ENCODE measurements at places on chromosomes 6 and 20. TPM values are rescaled to one million over a fixed set of nuclear protein-coding genes. Genes with fewer than 3 reads are reported as not detected.

SLC35D3 gene
- total RNA-seq: not detected

HLA-DMB gene
- 6.3 TPM for total RNA-seq

GJA1 gene
- total RNA-seq: 67.3 TPM

EBF4 gene
- 2.6 TPM for total RNA-seq

ATP9A gene
- 56.4 TPM for total RNA-seq

DEFB126 gene
- not detected for total RNA-seq

PPP1R3D gene
- total RNA-seq: 6.8 TPM

FUCA2 gene
- 19.3 TPM for total RNA-seq

RBM24 gene
- total RNA-seq: 116 TPM

ADGRB3 gene
- 3.1 TPM for total RNA-seq

ISM1 gene
- total RNA-seq: 1.0 TPM

TRIM40 gene
- total RNA-seq: not detected

CBFA2T2 gene
- total RNA-seq: 10.4 TPM

EGFL8 gene
- total RNA-seq: 14.6 TPM

THBS2 gene
- total RNA-seq: 76.2 TPM

TSBP1 gene
- not detected for total RNA-seq

PKHD1 gene
- total RNA-seq: 38.6 TPM

COL9A1 gene
- 7.8 TPM for total RNA-seq

CALHM6 gene
- 8.9 TPM for total RNA-seq

POU5F1 gene
- total RNA-seq: not detected

SIGLEC1 gene
- total RNA-seq: 2.1 TPM

CDH4 gene
- total RNA-seq: 0.52 TPM

MEP1A gene
- total RNA-seq: not detected

PRR3 gene
- 3.7 TPM for total RNA-seq

SLC22A2 gene
- not detected for total RNA-seq

GGTLC1 gene
- not detected for total RNA-seq

PDE10A gene
- 11.0 TPM for total RNA-seq

RUNX2 gene
- total RNA-seq: 0.52 TPM

KIF25 gene
- not detected for total RNA-seq

SMAP1 gene
- total RNA-seq: 13.6 TPM

UBR2 gene
- 24.0 TPM for total RNA-seq

SAMD10 gene
- 1.0 TPM for total RNA-seq

HNF4A gene
- total RNA-seq: not detected

Data from skeletal muscle tissue (tissue), 5 donors.